Dermis microvascular lymphatic vessel endothelial cell (primary cell): ENCODE measurements at places on chromosomes 3 and 15. TPM values are rescaled to one million over a fixed set of nuclear protein-coding genes. Genes with fewer than 3 reads are reported as not detected.
A peak's percentile ranks its signal among the peaks of the same experiment; 100 is the strongest.

GRCh38 chr15:78873793-78874765 lies 1.4 kb downstream of the MORF4L1 start:
- peak; percentile 43 for DNase-seq

FBXO40 gene
- total RNA-seq: not detected in 2 replicates

DNA sequence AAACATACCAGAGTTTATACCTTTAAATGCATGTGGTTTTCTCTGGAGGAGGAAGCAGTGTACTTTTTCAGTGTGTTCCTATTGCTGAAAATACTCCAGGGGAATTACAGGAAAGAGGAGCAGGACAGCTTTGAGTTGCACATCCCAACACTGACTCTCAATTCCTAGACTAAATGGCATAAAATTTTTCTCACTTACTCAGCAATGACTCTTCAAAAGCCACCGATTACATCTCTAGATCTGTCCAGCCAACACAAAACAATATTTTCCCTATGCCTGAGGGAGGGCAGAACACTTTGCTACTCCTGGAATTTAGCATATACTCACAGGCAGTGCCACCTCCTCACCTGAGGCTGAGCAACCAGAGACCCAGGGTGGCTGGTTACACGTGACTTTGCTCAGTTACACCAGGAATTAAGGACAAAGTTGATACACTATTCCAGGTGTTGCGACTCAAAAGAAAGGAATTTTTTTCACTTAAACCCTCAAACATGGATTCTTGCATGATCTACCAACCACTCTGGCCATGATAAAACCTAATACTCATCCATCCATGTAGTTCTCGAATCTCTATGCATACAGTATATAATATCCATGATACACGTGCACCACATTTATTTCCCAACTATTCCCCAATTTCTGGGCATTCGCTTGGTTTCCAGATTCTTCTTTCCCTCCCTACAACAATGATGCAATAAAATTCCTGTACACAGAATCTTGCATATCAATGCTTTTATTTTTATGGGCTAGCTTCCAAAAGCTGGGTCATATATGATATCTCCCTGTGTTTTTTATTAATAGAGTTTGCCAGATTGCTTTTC lies 194.6 kb downstream of the THRB start:
- peak; percentile 1 for DNase-seq

DNA sequence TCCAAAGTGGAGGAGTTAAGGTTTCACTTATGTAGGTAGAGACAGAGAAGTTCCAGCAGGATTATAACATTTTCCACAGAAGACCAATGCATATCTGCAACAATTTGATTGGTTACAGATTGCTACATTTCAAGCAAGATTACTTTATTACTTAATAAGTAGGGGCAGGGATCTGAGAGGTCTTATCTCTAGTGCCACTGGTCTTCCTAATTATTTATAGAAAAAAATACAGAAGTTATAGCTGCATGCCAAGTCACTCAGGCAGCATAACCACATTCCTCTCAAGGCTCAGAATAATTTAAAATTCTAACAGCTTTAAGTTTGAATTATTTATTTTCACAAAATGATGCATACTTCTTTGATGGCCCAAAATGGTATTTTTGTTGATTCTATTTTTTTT lies 30.5 kb downstream of the RAD54L2 start:
- no peak for DNase-seq

DNA sequence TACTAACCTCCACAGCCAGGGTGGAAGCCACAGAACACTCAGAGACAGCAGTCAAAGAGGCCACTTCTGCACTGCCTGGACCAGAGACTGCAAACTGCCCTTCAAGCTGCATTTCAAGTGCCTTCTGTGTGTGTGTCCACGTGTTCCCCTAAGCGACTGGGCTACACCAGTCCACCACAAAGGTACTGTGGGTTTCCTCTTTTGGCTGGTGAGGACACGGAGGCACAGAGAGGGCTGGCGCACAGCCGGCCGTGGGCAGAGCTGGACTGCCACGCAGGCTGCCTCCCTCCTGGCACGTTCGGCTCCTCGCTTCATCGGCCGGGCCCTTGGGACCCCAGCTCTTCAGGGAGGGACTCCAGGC lies 60.9 kb downstream of the MGLL start:
- DNase-seq: no peak

ZDHHC19 gene
- total RNA-seq: not detected in 2 replicates

GRCh38 chr3:75042941-75043340 lies 428.5 kb upstream of the CNTN3 start:
- no peak for DNase-seq

PP2D1 gene
- not detected in 2 replicates for total RNA-seq

RASGRP1 gene
- 0.13 and 0.26 TPM in 2 replicates for total RNA-seq

- DNase-seq: no peak
Observed at GRCh38 chr3:13044496-13045240, 28.6 kb downstream of the IQSEC1 start.

GRCh38 chr3:38177181-38177580 lies 11.8 kb downstream of the OXSR1 start:
- DNase-seq: no peak

- DNase-seq: no peak
Observed at GRCh38 chr3:185770109-185770508, 54.7 kb downstream of the IGF2BP2 start.

- DNase-seq: no peak
Observed at GRCh38 chr3:194474675-194475074, 12.1 kb downstream of the ATP13A3 start.

MON1A gene
- total RNA-seq: 6.5 and 10.0 TPM in 2 replicates
